ENCODE measurements at places on chromosomes 11 and 22.

DNA sequence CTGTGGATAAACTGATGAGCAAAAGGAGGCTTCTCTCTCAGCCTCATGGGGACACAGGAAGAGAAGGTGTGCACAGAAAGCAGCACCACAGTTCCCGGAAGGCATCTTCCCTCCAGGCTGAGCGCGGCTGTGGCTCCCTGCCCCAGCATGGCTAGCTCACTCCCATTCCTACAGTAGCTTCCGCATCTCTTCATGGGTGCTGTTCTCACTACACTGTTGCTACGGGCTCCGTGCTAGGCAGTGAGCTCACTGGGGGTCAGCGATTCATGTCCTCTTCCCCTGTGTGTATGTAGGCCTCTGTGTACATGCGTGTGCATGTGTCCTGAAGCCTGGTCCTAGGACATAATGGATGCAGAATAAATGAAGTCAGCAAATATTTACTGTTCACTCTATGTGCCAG lies 64.3 kb downstream of the MICAL3 start:
- no peak for DNase-seq

- DNase-seq = no peak
These were observed 292.3 kb upstream of the SYN3 start for GRCh38 chr22:33350491-33350890.

- no peak for DNase-seq
These were observed 24.6 kb downstream of the MB start for GRCh38 chr22:35592418-35592967.

- DNase-seq = no peak
These were observed 275.0 kb downstream of the FAM76B start for GRCh38 chr11:95514416-95515110.

- DNase-seq = no peak
These were observed 48.7 kb upstream of the EP300 start for GRCh38 chr22:41043722-41044121.

Data from stimulated activated CD8-positive, alpha-beta memory T cell treated with anti-CD3 and anti-CD28 coated beads, Interleukin-2, amount 100 ng/mL, for 1 hour (primary cell).